ENCODE measurements at places on chromosomes 2 and 18.

- no peak for DNase-seq
Observed at GRCh38 chr2:184322615-184323014, 275.7 kb upstream of the ZNF804A start.

DNA sequence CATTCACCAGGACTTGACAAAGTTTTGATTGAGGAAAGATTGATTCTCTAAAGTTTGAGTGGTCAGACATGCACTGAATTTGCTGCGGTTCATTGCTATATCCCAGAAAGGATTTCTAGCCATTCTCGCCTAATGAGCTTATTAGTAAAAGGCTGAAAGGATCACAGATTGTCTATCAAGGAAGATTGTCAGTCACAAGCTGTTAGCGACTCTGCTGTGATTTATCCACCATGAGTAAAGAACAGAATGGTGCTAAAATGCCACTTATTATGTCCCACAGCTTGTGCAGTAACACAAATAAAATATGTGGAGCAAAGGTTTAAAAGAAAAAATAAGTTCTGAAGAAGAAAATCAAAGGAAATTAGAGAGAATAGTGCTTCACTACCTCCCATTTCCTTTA, 701.2 kb upstream of the CDH7 start:
- no peak for DNase-seq

- no peak for DNase-seq
Observed at GRCh38 chr18:48966523-48966922, 15.8 kb upstream of the SMAD7 start.

- DNase-seq = no peak
Observed at GRCh38 chr2:170247882-170248393, 70.0 kb downstream of the MYO3B start.

GRCh38 chr2:33207151-33207740, 260.5 kb downstream of the LTBP1 start:
- no peak for DNase-seq

GRCh38 chr18:67577386-67577785, 60.9 kb upstream of the DSEL start:
- no peak for DNase-seq
